ENCODE measurements at places on chromosomes 7 and 10. TPM values are rescaled to one million over a fixed set of nuclear protein-coding genes. Genes with fewer than 3 reads are reported as not detected.

FBXL15 gene
- total RNA-seq, result 12.1 TPM

OR2A42 gene
- total RNA-seq, result 1.3 TPM

PTPRZ1 gene
- total RNA-seq, result 2.7 TPM

CYP2W1 gene
- not detected for total RNA-seq

KLF14 gene
- total RNA-seq, result not detected

ADAM22 gene
- 6.0 TPM for total RNA-seq

SRRM3 gene
- 3.0 TPM for total RNA-seq

POU6F2 gene
- 1.5 TPM for total RNA-seq

MMD2 gene
- not detected for total RNA-seq

ZNF239 gene
- total RNA-seq, result 3.4 TPM

HNRNPF gene
- 103 TPM for total RNA-seq

CHCHD2 gene
- 240 TPM for total RNA-seq

SEPTIN7 gene
- total RNA-seq, result 270 TPM

PHKG1 gene
- 4.6 TPM for total RNA-seq

PNLIPRP3 gene
- total RNA-seq, result not detected

CCL26 gene
- not detected for total RNA-seq

EMX2 gene
- total RNA-seq, result 1.5 TPM

PNLIP gene
- total RNA-seq, result 2.7 TPM

CACNB2 gene
- 7.6 TPM for total RNA-seq

PRKCQ gene
- total RNA-seq, result 0.45 TPM

PIP gene
- total RNA-seq, result not detected

RAMP3 gene
- total RNA-seq, result 78.0 TPM

CDHR1 gene
- total RNA-seq, result 0.32 TPM

GJD4 gene
- not detected for total RNA-seq

RNLS gene
- 9.4 TPM for total RNA-seq

OPN4 gene
- not detected for total RNA-seq

LRMDA gene
- 17.9 TPM for total RNA-seq

ERVW-1 gene
- not detected for total RNA-seq

INA gene
- total RNA-seq, result not detected

ADRA2A gene
- total RNA-seq, result 11.5 TPM

RBM20 gene
- total RNA-seq, result 9.9 TPM

HSPA14 gene
- 11.5 TPM for total RNA-seq

LIPJ gene
- total RNA-seq, result not detected

FAM221A gene
- total RNA-seq, result 8.7 TPM

SEMA3A gene
- total RNA-seq, result 11.0 TPM

LIPF gene
- total RNA-seq, result not detected

LHPP gene
- 11.5 TPM for total RNA-seq

EIF5AL1 gene
- total RNA-seq, result 0.10 TPM

FAM185A gene
- total RNA-seq, result 6.5 TPM

Measured in aorta (tissue), 5 donors.